RWPE1 (cell line): ENCODE measurements at places on chromosomes 2 and 18.

- no peak for DNase-seq
These were observed 131.3 kb upstream of the MGAT5 start for GRCh38 chr2:134122610-134123009.

DNA sequence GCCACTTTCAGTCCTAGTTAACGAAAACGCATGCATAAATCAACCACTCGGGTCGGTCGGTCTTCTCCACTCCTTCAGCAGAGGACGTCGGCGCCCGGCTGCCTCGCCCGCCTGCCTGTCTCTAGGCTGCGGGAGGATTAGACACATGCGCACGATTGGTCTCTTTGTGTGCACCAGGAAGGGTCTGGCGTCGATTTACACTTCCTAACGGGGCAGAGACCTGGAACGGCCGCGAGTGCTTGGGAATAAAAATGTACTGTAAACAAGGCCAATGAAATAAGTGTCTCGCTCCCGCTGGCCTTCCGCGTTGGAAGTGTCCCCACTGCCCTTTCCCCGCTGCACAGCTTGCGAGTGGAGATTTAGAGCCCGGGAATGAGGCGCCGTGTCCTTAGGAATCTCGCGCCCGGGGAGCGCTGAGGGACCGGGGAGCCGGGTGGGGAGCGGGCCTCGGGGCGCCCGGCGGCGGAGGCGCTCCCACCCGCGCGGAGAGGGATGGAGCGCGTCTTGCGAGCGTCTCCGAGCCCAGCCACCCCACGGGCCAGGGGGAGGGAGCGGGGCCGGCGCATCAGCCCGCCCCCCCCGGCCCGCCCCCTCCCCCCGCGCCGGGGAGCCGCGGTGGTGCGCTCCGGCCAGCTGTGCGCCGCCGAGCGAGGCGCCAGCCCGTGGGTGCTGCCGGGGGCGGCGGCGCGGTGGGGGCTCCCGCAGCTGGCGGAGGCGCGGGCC lies at the start of gene DOK6:
Gene DOK6 (plus strand): TSS at position 636 of the 723 bp plus-strand sequence.
- DNase-seq = no peak

GRCh38 chr2:220282236-220282635 lies 654.8 kb downstream of the SLC4A3 start:
- no peak for DNase-seq

GRCh38 chr2:85303780-85304531 lies 23.8 kb downstream of the TGOLN2 start:
- DNase-seq = no peak

GRCh38 chr2:239864247-239865058 lies 160.7 kb downstream of the NDUFA10 start:
- DNase-seq = no peak

- DNase-seq = no peak
These were observed 44.2 kb downstream of the GLI2 start for GRCh38 chr2:120779781-120780283.

DNA sequence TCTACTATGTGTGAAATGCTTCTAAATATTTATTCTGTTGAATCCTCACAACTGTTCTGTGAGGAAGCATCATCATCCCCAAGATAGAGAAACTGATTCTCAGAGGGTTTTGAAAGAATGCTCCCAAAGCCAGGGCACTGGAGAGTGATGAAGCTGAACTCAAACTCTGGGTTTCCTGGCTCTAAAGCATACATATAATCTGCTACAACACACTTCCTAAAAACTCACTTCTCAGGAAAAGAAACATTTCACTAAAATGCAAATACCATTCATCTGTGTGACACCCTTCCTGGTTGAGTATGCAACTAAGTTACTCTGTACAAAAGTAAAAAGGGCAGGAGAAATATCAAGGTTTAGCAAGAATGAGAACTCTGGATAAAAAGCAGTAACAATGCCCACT lies 58.6 kb downstream of the GRB14 start:
- no peak for DNase-seq

GRCh38 chr18:70200286-70200685 lies 5.2 kb downstream of the RTTN start:
- DNase-seq = no peak

- no peak for DNase-seq
These were observed 122.9 kb upstream of the ACVR1C start for GRCh38 chr2:157751462-157752058.

DNA sequence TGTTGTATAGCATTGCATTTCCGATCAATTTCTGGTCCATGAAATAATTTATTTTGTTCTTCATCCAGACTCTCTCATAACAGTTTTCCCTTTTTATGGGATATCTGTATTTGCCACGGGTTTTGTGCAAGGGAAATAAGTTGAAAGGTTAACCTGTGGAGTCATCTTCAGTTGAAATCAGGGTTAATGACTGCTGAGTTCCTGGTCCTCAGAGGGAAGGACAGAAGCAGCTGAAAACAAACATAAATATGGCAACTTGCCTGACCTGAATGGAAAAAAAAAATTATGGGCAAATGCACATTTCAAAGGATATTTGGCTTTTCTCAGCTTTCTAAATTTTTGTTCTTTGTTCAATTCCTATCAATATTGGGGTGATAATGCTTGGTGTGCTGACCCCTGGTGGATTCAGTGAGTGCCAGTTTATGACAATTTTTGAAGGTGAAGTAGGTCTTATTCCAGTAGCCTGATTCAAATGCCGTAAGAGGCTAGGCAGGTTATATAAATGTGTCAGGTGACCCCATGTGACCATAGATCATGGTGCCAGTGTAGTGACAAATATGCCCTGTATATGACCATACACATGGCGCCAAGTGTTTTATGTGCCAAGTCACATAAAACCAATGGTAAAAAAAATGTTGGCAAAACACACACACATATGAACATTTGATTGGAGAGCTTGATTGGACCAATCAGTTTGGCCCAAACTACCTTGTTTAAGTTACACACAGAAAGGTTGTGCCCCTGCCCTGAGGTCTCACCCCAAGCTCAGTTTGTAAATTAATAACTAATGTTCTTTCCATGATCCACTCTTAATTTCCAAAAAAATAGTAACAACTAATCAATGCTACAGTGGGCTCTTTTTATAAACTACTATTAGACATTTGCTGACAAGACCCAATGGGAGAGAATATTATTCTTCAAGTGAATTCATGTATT lies 47.6 kb upstream of the FAM124B start:
- DNase-seq = peak; percentile 43

GRCh38 chr2:109174214-109174613 lies 45.2 kb downstream of the SH3RF3 start:
- DNase-seq = no peak

GRCh38 chr2:134119713-134120405 lies 134.0 kb upstream of the MGAT5 start:
- DNase-seq = peak; percentile 95

DNA sequence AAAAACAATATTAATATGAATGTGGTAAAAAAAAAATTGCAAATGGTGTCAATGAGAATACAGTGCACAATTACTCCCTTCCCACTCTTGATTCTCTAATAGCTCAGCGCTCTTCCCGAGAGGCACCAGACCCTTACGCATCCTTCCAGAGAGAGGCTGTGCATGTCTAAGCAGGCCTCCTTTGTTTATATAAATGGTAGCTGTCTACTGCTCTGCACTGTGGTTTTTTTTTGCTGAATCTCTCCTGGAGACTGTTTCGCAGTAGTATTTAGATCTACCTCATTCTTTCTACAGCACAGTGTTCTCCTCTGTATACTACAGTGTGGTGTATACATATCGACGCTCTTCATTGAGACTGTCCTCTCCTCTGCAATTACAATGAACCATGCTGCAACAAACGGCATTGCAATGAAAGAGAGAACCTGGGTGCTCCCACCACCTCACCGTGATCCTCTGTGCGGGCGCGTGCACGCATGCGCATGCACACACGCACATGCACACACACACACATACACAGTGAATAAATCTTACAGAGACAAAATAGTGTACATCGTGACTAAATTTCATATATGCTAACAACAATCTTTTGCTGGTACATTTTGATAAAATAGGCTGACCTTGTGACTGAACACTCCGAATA lies 19.4 kb downstream of the SEPTIN10 start:
- DNase-seq = peak; percentile 49

DNA sequence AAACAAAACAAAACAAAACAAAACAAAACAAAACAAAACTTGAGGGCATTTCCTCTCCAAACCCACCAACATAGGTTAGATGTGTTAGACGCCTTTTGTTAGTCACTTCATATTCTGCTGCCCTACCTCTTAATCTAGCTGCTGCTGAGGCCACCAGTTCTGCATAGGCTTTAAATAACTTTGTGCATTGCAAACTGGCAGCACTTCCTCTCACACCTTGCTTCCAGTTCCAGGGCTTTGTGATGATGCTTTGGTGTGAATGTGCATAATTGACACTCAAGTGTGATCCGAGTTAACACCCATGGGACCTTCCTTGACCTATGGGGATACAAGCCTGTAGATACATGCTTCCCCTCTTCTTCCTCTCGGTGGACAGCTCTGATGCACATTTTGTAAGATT lies 2.3 kb upstream of the SERPINB11 start:
- DNase-seq = no peak

- peak; percentile 42 for DNase-seq
These were observed 167.7 kb downstream of the PLCL1 start for GRCh38 chr2:197972061-197972460.

GRCh38 chr2:27942612-27943547 lies 52.4 kb downstream of the BABAM2 start:
- DNase-seq = no peak

DNA sequence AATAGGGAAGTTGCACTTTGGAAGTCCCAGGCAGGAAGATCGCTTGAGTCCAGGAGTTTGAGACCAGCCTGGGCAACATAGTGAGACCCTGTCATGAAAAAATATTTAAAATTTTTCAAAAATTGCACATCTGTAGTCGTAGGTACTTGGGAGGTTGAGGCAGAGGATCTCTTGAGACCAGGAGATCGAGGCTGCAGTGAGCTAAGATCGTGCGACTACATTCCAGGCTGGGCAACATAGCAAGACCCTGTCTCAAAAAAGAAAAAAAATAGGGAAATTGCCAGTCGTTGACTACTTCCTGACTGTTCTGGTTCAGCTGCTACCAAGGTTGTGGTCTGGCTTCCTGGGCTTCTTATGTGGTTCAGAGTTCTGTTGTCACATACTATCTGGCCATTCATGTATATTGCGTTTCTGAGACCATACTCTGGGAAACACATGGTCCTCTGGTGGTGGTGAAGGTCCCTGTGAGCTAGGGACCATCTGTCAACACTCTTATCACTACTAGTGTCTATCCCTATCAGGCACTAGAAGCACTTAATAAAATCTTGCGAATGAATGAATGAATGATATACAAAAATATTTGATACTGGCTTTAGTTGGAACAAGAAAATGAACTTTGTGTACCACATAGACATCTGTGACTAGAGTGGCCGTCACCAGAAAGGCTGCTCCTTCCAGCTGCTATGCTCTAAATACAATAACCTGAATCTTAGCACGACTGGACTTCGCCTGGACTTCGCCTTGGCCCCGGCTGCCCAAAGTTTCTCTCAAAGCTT lies 861 bp upstream of the KLHL23 start:
- DNase-seq = no peak

DNA sequence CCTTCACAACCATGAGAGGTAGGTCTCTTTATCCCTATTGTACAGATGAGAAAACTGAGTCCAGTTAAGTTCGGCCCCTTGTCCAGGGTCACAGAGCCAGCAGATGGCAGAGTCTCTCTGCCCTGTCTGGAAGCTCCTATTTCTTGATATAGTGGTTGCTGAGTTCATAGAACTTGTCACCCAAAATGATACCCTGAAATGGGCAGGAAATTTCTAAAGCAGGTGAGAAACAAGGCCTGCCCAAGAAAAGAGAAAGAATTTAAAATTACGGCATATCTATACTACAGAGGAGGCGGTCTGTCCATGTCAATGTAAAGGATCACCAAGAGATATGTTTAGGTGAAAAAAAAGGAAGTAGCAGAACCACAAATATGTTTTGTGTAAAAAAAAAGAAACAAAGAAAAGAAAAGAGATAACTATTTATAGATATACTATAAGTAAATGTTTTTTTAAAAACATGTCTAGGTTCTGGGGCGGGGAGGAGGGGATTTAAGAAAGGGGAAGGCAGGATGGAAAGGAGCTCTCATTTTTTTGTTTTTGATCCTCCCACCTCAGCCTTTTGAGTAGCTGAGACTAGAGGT lies 39.8 kb downstream of the MYO7B start:
- no peak for DNase-seq

DNA sequence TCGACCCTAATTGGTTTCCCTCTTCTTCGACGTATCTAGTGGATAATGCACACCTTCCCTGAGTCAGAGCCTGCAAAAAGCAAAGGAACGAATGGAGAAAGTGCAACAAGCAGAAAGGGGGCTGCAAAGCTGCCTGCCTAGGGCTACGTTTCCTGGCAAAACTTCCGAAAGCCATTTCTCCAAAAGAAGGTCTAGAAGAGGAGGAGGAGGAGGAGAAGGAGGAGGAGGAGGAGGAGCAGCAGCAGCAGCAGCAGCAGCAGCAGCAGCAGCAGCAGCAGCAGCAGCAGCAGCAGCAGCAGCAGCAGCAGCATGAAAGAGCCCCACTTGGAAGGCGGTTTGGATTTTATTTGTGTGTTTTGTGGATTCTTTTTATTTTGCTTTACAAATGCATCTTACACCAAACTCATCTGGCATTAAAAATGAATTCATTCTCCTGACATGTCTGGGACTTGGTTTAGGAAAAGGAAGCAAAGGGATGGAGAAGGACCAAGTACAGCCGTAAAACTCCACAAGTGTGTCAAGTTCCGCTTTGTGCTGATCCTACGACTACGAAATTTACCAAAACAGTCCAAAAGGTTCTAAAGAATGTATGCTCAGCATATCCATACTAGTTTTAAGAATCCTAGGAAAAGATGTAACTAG lies 2.0 kb downstream of the TCF4 start:
- no peak for DNase-seq

- peak; percentile 50 for DNase-seq
These were observed 48.8 kb downstream of the HAUS1 start for GRCh38 chr18:46152808-46153617.

DNA sequence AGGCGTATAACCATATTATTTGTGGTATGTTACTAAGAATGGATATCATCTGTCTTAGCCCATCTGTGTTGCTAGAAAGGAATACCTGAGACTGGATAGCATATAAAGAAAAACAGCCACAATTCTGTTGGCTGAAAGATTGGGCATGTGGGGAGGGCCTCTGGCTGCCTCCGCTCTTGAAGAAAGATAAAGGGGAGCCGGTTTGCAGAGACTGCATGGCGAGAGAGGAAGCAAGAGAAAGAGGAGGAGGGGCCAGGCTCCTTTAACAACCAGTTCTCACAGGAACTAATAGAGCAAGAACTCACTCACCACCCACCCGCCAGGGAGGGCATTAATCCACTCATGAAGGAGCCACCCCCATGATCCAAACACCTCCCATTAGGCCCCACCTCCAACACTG lies 29.2 kb upstream of the UXS1 start:
- DNase-seq = no peak

- no peak for DNase-seq
These were observed 54.4 kb downstream of the EPHA4 start for GRCh38 chr2:221517696-221518151.

- no peak for DNase-seq
These were observed 121.1 kb upstream of the ACAA2 start for GRCh38 chr18:49934457-49934856.

- DNase-seq = no peak
These were observed 1.6 kb upstream of the RAB11FIP5 start for GRCh38 chr2:73114273-73114867.

DNA sequence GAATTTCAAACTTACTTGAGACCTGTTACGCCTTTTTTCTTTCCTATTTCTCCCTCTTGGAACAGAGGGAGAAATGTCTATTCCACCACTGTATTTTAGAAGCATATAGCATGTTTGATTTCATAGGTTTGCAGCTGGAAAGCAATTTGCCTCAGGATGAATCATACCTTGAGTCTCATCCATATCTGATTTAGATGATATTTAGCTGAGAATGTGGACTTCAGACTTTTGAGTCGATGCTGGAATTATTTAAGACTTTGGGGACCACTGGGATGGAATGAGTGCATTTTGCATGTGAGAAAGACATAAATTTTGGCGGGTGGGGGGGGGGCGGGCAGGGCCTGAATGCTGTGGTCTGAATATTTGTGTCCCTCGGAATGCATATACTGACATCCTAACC lies 282.7 kb upstream of the STON1 start:
- DNase-seq = no peak
